ENCODE measurements at places on chromosomes 2 and 18.
A peak's percentile ranks its signal among the peaks of the same experiment; 100 is the strongest.

DNA sequence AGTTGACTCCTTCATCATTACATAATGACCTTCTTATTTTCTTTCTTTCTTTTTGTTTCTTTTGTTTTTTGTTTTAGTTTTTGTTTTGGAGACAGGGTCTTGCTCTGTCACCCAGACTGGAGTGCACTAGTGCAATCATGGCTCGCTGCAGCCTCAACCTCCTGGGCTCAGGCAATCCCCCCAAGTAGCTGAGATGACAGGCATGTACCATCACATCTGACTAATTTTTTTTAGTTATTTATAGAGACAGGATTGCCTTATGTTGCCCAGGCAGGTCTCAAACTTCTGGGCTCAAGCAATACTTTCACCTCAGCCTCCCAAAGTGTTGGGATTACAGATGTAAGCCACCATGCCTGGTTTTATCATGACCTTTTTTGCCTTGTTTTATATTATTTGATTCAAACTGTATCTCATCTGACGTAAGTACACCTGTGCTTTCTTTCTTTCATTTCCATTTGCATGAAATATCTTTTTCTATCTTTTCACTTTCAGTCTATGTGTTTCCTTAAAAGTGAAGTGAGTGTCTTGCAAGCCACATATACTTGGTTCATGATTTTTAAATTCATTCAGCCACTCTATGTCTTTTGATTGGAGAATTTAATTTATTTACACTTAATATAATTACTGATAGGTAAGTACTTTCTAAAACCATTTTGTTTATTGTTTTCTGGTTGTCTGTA is 39.1 kb downstream of the SP100 start:
- no peak for DNase-seq

DNA sequence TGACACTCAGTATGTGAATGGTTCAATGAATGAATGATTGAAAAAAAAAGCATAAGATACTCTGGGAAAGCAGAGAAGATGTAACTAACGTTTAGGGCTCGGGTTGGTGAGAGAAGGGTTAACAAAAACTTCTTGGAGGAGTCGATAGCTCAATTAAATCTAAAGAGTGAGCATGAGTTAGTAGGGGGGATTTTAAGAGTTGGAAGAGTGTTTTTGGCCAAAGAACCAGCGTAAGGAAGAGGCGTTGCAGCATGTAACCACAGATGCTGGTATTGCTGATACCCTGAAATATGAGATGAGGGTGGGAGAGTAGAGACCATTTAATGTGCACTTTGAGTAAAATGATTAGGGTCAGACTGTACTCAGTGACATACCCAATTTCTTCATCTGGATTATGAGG is 14.5 kb downstream of the ARHGAP28 start:
- no peak for DNase-seq

GRCh38 chr2:227766373-227766883 is 20.7 kb downstream of the SCYGR8 start:
- DNase-seq: peak; percentile 47

- DNase-seq: no peak
Observed at GRCh38 chr18:2331491-2331890, 239.8 kb downstream of the METTL4 start.

- no peak for DNase-seq
Observed at GRCh38 chr2:189454009-189454408, 12.7 kb downstream of the WDR75 start.

- DNase-seq: no peak
Observed at GRCh38 chr18:9478545-9478944, 3.2 kb downstream of the RALBP1 start.

GRCh38 chr2:114537777-114538176 is 95.3 kb downstream of the DPP10 start:
- DNase-seq: no peak

GRCh38 chr18:924987-925386 is 20.3 kb downstream of the ADCYAP1 start:
- no peak for DNase-seq

GRCh38 chr18:8821531-8821930 is 116.2 kb downstream of the MTCL1 start:
- no peak for DNase-seq

- no peak for DNase-seq
Observed at GRCh38 chr2:14256890-14257289, 375.6 kb upstream of the LRATD1 start.

- DNase-seq: no peak
Observed at GRCh38 chr2:65092791-65093190, 36.6 kb downstream of the CEP68 start.

DNA sequence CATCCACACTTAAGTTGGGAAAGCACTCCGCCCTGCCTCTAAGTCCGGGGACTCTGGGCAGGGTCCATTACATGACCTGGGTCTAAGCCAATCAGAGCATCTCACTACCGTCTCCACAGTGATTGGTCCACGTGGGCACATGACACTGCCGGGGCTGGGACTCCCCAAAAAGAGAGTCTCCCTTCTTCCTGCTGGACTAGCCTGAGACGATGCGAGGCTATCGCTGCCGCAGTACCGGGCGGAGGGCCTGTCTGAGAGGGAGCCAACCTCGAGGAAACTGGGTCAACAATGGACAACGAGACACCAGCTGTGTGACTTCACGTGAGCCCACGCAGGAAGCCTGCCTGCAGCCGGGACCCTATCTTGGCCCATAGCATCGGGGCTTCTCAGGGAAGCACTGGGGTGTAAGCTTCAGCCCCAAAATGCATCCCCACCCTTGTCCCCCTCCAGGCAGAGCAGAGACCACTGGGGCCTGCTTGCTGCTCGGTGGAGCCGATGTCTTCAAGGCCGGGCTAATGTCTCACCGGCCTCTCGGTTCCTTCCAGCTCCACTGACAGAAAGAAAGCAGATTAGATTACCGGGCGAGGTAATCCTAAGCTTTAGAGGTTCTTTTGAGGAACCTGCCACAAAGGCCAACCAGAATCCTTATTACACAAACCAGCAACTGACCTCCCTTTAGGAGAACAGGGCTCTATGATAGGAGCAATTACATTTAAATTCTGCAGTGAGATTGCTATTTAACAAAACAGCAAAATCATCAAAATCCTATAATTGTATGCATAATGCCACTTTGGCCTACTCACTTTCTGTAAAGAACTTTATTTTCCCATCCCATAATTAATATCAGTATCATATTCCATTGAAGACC is 21.3 kb upstream of the COPS8 start:
- DNase-seq: no peak

GRCh38 chr2:217063238-217063755 is 203.4 kb upstream of the TNP1 start:
- DNase-seq: no peak

- no peak for DNase-seq
Observed at GRCh38 chr2:106956879-106957278, 70.9 kb upstream of the ST6GAL2 start.

DNA sequence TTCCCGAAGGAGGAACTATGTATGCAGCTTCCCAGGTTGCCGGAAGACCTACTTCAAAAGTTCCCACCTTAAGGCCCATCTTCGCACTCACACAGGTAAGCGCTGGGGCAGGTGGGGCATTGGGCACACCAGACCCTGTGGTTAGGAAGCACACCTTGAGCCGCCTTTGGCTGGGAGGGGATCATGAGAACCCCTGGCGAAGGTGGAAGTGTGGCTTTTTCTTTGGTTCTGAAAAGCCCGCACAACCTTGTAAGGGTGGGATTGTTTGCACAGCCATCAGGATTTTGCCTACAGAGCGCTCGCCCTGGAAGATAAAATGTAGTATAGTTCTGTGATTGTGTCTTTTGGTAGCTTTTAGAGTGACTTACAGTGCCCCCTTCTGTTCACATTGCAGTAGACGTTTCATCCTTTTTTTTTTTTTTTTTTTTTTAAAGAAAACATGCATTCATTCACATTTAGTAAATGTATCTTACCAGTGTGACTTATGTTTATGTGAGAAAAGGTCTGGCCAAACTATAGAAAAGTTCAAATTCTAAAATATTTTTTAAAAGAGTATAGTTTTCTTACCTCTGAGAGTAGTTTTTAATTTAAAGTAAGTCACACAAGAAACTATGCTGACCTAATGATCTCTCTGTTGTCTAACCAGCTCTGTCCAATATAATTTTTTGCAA is 5.3 kb downstream of the KLF11 start:
- no peak for DNase-seq

- DNase-seq: no peak
Observed at GRCh38 chr2:122021941-122022340, 266.5 kb downstream of the TSN start.

DNA sequence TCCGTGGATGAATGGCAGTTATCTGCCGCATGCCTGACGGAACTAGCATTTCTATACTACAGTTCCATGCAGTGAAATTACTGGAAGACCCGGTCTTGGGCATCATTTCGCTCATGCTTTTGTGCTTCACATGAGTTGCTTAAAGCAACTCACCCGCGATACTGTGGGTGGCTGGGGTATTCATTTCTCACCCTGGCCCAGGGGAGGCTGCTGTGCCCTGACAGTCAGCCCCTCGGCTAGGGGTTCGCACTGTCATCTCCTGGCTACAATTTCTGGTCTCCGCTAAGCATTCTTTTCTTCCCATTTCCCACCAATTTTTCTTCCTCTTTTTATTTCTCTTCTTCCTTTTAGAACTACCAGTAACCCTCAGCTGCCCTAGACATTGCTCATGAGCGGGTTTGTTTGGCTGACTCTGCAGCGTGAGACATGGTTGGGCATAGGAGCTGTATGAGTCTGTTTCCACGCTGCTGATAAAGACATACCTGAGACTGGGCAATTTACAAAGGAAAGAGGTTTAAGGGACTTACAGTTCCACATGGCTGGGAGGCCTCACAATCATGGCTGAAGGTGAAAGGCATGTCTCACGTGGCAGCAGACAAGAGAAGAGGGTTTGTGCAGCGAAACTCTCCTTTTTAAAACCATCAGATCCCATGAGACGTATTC is 16.5 kb upstream of the CNDP2 start:
- DNase-seq: no peak

GRCh38 chr18:2147476-2148230 is 423.7 kb downstream of the METTL4 start:
- no peak for DNase-seq

DNA sequence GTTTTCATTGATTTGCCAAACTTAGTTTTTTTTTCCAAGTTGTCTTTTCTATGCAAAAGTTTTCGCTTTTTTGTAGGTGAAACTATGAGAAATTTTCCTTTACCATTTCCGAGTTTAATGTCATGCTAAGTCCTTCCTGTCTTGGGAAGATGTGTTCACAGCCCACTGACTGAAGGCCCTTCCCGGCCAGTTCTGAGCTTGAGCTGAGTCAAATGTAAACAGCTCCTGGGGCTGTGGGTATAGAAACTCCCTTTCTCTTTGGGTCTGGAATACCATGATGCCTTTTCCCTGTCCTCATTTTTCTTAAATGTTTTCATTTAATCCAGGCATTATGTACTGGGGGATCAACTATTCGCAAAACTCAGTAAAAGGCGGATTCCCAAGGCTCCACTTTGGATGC is 69.8 kb upstream of the IL1R1 start:
- DNase-seq: no peak

- no peak for DNase-seq
Observed at GRCh38 chr2:217954469-217954868, 48.3 kb downstream of the TNS1 start.

DNA sequence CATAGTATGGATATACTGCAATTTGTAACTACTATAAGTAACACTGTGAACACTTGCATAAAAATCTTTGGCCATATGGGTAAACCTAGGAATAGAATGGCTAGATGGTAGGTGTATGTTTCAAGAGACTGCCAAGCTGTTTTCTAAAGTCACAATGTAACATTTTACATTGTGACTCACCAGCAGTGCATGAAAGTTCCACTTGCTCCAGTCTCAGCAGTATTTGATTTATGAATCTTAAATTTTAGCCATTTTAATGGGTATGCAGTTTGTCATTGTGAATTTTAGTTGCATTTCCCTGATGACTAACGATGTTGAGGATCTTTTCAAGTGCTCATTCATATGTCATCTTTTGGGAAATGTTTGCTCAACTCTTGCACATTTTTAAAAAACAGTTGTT is 86.1 kb downstream of the FARSB start:
- DNase-seq: no peak

DNA sequence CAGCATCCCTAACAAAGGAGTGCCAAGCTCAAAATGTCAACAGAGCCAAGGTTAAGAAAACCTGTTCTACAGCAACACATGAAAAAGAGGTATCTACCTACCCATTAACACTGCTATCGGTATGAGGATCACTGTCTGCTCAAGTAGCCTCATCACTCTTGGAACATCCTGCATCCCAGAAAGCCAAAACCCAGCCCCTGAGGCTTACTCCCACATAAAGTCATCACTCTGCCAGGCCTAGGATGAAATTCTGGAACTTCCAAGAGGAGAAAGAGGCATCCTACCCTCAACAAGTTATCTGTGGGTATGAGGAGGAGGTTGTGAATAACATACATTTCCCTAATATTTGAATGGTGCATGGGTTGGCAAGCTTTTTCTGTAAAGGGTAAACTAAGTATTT is 25.5 kb downstream of the CDH2 start:
- no peak for DNase-seq

DNA sequence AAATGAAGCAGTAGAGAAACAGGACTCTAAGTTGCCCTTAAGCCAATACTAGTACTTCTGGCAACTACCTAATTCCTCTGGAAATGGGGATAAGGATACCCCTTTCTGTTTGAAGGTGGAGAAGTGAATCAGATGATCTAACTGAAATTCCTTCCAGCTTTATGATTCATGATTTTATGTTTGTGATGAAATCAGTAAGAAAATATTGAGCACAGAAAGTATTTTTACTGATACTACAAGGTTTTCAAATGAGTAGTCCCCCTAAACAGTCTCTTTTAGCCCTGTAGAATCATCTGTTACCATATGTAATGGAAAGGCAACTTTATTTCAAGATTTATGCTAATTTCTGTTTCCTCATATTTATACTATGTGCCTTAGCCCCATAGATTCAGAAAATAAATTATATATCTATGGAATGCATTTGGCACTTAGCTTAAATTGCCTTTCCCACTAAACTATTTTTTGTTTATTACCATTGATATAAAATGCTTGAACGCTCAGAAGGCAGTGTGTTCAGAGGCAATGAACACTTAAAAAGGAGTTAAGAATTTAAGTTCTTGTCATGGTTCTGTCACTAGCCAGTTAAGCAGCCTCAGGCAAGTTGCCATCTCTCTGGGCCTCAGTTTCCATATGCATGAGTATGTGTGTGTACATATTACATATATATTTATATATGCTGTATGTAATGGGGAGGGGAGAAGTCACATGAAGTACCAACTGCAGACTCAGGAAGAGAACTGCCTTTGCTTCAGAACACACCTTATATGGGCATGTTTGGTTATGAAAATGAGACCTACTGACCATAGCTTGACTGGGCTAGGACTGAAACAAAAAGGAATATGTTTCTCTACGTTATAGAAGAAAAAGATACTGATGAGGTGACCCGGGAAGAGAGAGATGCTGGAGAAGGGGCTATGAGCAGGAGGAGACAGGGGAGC is 97.7 kb downstream of the CDC42EP3 start:
- DNase-seq: no peak
